Naive thymus-derived CD4-positive, alpha-beta T cell (primary cell): ENCODE measurements at places on chromosomes 16 and 17.

GRCh38 chr16:63578791-63579190, 1542.6 kb upstream of the CDH8 start:
- no peak for DNase-seq

- DNase-seq = no peak
Observed at GRCh38 chr16:55588799-55589198, 22.3 kb downstream of the CAPNS2 start.

- no peak for DNase-seq
Observed at GRCh38 chr16:52578007-52578828, 31.3 kb upstream of the TOX3 start.

- no peak for DNase-seq
Observed at GRCh38 chr17:48471817-48472410, 41.9 kb upstream of the SKAP1 start.

- DNase-seq = no peak
Observed at GRCh38 chr17:19741832-19742457, 6.2 kb downstream of the ALDH3A1 start.
